Activated CD4-positive, alpha-beta T cell treated with anti-CD3 and anti-CD28 coated beads, Interleukin-2, amount 50 U/mL, for 48 hours (primary cell): ENCODE measurements at places on chromosomes 7 and 10.
A peak's percentile ranks its signal among the peaks of the same experiment; 100 is the strongest.

- no peak for DNase-seq
Observed at GRCh38 chr10:31883397-31883796, 45.2 kb downstream of the ARHGAP12 start.

- DNase-seq = no peak
Observed at GRCh38 chr7:50851451-50851850, 68.8 kb upstream of the GRB10 start.

GRCh38 chr10:129848696-129849451 is 115.2 kb downstream of the EBF3 start:
- DNase-seq = no peak

- DNase-seq = peak; percentile 38
Observed at GRCh38 chr7:132882714-132883428, 199.0 kb downstream of the CHCHD3 start.

GRCh38 chr7:44162179-44162578 is 21.0 kb upstream of the MYL7 start:
- DNase-seq = no peak

DNA sequence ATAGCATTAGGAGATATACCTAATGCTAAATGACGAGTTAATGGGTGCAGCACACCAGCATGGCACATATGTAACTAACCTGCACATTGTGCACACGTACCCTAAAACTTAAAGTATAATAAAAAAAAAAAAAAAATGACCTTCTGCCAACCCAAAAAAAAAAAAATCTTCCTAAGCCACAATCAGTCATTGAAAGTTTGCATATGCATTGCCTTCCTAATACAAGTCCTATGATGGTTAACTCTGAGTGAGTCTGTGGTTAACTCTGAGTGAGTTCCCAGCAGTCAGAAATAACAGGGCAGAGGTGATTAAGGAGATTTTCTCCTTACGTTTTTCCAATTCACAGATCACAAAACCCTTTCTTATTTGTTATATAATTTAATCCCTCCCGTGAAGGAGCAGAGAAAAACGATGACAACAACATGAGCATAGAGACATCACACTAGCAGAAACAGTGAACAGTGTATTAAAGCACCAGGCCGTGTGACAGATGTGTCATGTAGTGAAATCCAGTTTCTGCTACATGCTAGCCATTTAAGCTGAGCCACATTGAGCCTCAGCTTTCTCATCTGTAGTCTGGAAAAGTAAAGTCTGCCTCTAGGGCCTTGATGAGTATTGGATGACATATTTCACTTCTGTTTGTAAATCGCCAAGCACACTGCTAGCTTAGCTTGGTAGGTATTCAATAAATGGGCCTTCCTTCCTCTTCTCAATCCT is 7.4 kb upstream of the RNF148 start:
- DNase-seq = no peak

GRCh38 chr7:111588065-111588433 is 25.8 kb upstream of the IMMP2L start:
- no peak for DNase-seq

GRCh38 chr10:24351961-24352360 is 143.0 kb downstream of the KIAA1217 start:
- DNase-seq = no peak

GRCh38 chr7:22316914-22317313 is 40.0 kb downstream of the RAPGEF5 start:
- DNase-seq = no peak

- DNase-seq = no peak
Observed at GRCh38 chr7:4808565-4808964, 33.1 kb downstream of the AP5Z1 start.

GRCh38 chr7:14385074-14385473 is 395.6 kb upstream of the ETV1 start:
- no peak for DNase-seq

DNA sequence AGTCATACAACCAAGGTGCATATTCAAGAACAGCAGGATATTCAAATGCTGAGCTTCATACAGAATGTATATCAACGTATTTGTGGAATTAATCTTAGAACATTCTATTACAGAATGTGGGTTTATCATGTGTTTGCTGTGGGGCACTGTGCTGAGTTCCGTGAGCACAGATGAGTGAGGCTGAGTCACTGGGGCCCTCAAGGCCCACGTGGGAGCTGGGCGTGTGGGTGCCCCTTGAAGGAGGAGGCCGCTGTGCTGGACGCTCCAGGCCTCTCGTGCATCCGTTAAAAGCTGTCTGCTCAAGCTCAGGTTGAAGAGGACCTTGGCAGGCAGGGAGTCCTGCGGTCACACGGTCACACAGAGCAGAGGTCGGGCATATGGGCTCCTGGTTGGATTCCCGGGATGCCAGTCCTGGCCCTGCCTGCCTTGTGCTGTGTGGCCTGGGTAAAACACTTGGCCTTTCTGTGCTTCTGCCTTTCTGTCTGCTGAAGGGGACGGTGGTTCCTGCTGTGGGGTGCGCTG is 70.1 kb downstream of the GLRX3 start:
- DNase-seq = no peak

GRCh38 chr7:17985473-17986239 is 42.0 kb downstream of the PRPS1L1 start:
- DNase-seq = no peak

GRCh38 chr10:133067149-133068105 is 20.3 kb upstream of the ADGRA1 start:
- no peak for DNase-seq

GRCh38 chr7:70673778-70674570 is 458.0 kb upstream of the GALNT17 start:
- DNase-seq = no peak

DNA sequence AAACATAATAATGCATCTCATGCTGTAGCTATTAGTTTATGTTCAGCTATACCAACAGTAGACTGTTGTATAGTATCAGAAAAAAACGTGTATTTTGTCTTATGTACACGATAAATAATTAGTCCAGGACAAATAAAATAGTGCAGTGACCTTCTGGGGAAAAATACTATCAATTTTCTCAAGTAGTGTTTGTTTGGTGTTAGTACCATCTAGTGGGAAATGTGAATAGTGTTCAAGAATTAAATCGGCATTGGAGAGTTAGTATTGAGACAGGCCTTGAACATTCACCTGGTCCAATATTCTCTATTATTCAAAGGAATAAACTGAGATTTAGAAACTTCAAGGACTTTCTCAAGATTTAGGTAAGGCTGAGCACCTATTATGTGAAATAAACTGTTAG is 21.7 kb upstream of the OR2A5 start:
- DNase-seq = no peak

DNA sequence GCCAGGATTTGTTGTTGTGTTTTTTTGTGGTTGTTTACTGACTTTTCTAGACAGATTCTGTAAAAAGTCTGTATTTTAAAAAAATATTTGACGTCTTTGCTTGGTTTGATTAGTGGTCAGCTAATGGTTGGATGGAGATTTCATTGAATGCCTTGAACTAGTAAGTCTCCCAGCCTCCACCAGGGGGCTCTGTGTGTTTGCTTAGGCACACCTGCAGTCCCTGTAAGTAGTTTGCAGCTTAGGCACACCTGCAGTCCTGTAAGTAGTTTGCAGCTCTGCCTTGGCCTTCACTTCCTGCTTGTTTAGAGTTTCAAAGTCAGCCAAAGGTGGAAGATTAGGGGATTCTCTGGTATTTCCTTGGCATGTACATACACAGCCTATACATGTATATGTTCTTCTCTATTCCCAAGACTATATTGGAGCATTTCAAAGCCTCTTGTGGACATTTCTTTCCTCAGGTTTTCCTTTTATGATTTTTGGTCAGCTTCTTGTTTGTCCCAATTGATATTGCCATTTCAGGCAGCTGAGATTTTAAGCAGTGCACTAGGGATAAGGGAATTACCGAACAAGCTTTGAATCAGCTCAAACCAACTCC is 101.6 kb downstream of the CCSER2 start:
- peak; percentile 70 for DNase-seq

- no peak for DNase-seq
Observed at GRCh38 chr10:53071505-53072125, 299.0 kb upstream of the MBL2 start.

- DNase-seq = no peak
Observed at GRCh38 chr10:2701802-2702201, 365.5 kb upstream of the PFKP start.

- DNase-seq = no peak
Observed at GRCh38 chr10:114593240-114593792, 64.8 kb downstream of the ABLIM1 start.

DNA sequence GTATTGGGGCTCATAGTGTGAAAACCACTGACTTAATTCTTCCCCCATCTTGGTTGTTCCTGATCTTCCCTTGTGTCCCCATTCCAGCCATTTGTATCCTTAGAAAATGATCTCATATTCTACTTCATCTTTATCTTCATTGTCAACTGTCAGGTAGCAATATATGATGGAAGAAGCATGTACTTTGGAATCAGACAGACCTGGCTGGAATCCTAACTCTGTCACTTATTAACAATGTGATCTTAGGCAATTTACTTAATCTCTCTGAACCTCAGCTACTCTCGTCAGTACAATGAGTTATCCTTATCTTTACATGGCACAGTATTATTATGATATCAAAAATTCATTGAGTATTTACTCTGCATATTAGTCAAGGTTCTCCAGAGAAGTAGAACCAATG is 10.1 kb downstream of the CFTR start:
- no peak for DNase-seq

- DNase-seq = no peak
Observed at GRCh38 chr10:94997741-94998174, 59.3 kb downstream of the CYP2C9 start.

DNA sequence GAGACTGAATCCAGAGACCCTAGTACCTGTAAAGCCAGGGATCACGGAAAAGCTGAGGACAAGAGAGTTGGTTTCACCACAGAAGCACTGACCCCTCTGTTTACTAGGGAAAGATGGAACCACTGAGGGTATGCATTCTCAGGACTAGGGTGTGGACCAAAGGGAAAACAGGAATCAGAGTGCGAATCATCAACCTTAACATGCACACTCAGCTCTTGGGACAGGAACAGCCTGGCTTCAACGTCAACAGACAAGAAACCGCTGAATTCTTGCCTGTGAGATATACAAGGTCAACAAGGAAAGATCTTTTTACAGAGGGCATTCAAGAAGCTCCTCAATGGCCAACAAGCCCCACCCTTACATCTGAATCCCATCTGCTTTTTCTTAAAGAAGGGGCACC is 14.9 kb downstream of the TNRC18 start:
- DNase-seq = no peak

- no peak for DNase-seq
Observed at GRCh38 chr10:98370831-98371820, 43.9 kb downstream of the PYROXD2 start.

DNA sequence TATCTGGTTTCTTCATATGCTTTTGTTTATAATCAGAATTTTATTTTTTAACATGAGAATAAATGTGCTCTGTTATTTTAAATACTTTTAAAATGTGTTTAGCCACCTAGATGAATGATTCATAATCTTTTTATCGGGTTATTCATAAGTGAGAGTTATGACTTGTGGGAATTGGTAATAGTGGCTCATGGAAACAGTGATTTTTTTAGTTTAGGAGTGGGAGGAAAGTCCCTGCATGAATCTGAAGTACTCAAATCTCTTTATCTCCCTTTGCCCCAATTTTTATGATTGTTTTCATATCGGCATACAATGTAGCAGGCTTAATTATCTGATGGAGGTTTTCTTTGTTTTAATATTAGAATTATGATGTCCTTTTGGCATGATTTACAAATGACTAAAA is 42.9 kb downstream of the TAX1BP1 start:
- no peak for DNase-seq

- DNase-seq = no peak
Observed at GRCh38 chr10:11210211-11210922, 192.7 kb downstream of the CELF2 start.

DNA sequence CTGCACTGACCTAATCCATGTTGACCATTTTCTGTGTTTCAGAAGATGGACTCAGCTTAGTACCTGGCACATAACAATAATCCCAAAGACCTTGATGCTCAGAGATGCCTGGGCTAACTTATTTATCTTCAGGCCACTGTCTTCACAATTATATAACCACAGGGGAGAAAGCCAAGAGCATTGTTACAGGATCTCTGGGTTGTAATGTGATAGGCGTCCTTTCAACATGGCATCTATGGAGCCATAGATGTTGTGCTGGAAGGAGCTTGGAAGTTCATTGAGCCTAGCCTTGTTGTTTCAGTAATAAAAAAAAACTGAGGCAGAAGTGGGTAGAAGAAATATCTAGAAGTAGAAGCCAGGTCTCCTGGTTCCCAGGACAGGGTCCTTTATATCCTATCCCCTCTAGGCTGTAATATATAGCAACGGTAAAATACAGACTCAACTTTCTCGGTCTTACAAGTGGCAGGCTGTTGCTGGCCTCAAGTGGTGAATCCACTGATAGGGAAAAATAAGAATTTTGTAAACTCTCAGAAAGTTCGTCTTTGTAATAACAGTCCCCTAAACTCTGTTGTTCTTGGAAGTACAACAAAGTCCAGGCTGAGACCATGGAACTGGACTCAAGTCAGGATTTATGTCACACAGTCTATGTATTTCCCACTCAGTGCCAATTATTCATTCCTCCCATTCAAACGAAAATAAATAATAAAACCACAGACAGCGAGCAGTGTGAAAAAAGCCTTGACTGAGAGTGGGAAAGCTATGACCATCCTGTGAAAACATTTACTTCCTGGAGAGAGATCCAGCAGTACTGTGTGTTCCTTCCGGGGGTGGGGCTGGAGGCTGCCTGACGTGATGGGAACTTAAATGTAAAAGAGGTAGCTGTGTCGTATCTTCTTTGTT is 277.6 kb downstream of the REEP3 start:
- no peak for DNase-seq

DNA sequence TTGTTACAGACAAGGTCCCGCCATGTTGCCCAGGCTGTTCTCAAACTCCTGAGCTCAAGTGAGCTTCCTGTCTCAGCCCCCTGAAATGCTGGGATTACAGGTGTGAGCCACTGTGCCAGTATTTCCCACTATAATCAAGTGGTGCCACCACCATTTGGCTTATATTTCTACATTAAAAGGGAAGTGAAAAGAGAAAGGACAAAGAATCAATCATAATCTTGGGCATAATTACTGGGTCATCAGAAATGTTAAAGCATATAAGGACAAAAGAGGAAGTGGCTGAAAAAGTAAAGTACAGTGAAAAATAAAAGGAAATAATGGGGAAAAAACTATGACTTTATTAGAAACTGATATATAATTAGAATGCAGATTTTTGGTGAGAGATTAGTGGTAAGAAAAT is 25.7 kb upstream of the ENTPD1 start:
- no peak for DNase-seq
